ENCODE measurements at places on chromosomes 12 and 14.

- no peak for DNase-seq
These were observed 69.3 kb downstream of the ELK3 start for GRCh38 chr12:96263449-96263902.

- DNase-seq: no peak
These were observed 538.7 kb upstream of the ATXN7L3B start for GRCh38 chr12:73998894-73999293.

DNA sequence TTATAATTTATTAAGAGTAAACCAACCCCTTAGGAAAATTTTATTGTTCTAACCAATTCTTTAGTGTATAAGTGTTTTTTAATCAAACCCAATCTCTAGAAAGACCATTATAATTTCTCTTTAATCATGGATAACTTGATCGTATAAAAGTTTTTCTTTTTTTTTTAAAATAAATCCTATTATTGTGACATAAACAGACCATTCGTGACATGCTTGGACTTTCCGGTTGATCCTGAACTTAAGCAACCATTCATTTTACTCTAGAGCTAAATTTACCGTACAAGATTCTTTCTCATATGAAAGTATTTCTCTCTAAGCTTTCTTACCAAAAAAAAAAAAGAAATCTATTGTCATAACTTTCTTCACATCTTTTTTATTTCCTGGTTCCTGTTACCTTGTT lies 32.6 kb upstream of the SLC38A4 start:
- DNase-seq: no peak

DNA sequence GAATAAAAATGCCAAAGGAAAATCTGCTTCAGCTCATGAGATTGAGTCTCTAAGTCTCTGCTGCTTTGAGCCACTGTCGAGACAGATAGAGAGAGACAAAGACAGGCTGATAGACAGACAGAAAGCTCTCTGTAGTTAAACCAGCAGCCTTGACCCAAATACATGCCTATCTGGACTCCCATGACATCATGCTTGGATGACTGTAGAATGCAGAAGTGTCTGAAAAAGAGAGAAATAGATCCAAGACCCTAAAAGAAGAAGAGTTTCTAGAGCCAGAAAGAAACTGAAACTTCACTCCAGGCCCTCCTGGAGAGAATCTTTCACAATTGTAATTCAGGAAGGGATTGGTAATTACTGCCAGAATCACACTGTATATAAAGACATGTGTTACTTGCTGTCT lies 122.6 kb upstream of the PLXNC1 start:
- no peak for DNase-seq

GRCh38 chr14:21525962-21526671 lies at the start of gene SALL2:
Gene SALL2 (minus strand): TSS chr14:21526346. CDS start chr14:21526127, 219 bp downstream.
- peak; percentile 62 for DNase-seq

DNA sequence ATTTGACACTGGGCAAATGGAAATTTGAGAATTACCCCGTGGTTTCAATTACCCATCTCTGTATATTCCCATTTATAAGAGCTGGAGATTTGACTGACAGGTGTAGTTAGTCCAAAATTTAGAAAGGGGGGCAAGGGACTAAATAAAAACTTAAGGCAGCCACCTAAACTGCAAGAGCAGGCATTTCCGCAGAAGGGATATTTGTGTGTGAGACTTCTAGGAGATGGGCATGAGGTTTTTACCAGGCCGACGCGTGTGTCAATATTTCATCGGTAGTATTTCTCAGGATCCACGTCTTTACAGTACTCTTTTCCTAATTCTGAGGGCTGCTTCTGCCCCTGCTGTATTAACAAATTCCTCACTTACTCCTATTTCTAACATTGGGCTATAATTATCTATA lies 1.4 kb downstream of the FAR2 start:
- no peak for DNase-seq

DNA sequence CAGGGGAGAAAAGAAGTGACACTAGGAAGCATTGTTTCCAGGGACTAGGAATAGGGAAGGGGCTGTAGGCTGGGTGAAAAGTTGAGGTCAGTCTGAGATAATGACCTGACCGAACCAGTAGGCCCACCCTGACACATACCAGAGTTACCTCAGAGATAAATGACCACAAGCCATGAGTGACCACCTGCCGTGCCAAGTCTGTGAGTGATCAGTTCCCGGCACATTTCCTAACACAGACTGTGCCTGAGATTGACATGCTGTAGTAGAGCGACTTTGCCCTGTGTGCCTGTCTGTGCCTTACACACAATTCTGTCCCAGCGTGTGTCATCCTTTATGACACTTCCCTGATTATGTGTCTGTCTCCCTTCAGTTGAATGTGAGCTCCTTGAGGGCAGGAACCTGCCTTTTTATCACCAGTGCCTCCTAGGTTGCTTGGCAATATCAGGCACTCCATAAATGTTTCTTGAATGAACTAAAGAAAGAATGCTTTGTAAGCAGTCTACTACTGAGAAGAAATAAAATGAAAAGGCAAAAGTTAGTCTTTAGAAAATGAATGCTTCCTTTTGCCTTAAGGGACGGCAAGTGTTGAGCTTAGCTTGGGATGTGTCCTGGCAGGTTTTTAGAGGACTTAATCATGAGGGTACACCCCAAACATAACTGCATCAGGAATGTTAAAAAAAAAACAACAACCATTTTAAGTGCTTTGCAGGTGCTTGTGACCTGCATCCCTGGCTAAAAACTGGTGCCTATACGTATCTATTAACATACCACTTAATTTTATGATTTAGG lies 9.6 kb upstream of the SSPN start:
- DNase-seq: no peak

Data from activated CD4-positive, alpha-beta T cell treated with anti-CD3 and anti-CD28 coated beads, Interleukin-2, amount 10 ng/mL, durations not matched to agents 7 days and 5 days (primary cell).